ENCODE measurements at places on chromosomes 7 and 10.

GRCh38 chr10:65350611-65351010, 1575.2 kb upstream of the LRRTM3 start:
- DNase-seq = no peak

DNA sequence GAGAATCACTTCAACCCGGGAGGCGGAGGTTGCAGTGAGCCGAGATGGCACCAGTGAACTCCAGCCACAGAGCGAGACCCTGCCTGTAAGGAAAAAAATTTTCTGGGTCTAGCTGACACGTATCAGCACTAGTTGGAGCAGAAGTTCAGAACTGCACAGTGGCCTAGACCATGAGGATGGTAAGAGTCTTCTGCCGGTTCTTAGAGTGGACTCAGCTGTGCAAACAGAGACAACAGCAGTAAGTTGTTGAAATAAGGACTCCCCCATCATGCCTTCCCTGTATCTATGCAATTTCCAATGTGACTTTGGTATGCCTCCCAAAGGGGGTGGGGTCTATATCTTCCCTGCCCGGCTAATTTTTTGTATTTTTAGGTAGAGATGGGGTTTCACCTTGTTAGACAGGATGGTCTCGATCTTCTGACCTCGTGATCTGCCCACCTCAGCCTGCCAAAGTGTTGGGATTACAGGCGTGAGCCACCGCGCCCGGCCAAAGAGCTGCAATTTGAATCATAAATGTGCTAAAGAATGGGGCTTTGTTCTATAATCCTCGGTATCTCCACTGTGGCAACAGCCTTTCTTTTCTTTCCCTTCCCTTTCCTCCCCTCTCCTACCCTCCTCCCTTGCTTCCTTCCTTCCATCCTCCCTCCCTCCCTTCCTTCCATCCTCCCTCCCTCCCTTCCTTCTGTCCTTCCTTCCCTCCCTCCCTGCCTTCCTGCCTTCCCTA, 14.5 kb upstream of the RNF216 start:
- DNase-seq = no peak

- DNase-seq = peak; percentile 90
Observed at GRCh38 chr10:110671788-110672579, 27.8 kb downstream of the RBM20 start.

GRCh38 chr7:31707089-31707488, 20.1 kb downstream of the PPP1R17 start:
- no peak for DNase-seq

- no peak for DNase-seq
Observed at GRCh38 chr7:157895520-157896375, 558.9 kb downstream of the DNAJB6 start.

GRCh38 chr10:68192113-68192512, 39.8 kb downstream of the ATOH7 start:
- no peak for DNase-seq

DNA sequence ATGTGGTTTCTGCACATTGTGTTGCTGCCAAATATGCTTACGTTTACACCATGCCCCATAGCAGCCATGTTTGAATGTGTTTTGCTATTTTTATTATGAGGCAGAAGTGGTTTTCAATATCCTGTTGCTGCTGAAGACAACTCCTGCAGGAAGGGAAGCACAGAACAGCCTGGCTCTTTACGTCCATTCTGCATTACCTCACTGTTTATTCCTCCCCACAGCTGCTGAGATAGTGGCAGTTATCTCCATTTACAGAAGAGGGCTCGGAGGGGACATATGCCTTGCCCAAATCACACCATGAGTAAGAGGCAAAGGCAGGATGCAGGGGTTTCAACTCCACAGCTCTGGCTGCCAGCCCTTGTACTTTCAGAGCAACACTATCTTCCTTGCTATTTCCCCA, 35.3 kb downstream of the PLPP4 start:
- DNase-seq = no peak

DNA sequence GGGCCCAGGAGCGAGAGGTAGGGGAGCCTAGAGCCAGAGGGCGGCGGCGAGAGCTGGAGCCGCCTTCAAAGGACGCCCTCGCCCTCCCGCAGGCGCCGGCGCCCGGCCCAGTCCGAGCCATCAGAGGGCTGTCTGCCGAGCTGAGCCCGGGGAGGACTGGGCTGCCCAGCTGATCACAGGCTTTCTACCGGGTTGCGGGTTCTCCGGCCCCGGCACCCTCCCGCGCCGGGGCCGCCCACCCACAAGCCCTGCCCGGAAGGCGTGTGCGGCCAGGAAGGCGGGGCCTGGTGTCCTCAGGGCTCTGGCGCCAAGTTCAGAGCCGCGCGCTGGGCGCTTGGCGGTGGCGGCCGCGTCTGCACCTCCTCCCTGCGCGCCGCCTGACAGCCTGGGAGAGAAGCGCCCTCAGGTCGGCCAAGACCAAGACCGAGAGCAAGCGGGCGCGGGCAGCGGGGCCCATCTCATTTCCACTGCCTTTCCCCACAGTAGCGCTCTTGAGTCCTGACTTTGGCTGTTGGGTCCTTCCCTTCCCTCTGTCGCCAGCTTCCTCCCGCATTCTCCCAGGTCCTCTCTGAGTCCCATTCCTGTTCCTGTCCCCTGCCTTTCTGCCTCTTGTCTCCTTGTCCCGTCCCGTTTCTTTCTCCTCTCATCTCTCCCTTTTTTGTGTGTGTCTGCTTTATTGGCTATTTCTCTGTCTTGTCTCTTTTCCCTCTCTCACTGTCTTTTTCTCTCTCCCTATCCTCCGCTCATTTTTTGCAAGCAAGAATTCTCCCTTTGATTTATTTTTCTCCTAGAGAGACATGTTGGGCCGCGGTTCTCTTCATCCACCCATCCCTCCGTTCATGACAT, 60.6 kb upstream of the MSMB start:
- peak; percentile 65 for DNase-seq

GRCh38 chr7:74401137-74401859, 52.4 kb upstream of the GTF2IRD1 start:
- peak; percentile 82 for DNase-seq

- no peak for DNase-seq
Observed at GRCh38 chr10:72080042-72080975, 8.0 kb downstream of the SPOCK2 start.

GRCh38 chr10:89263531-89263930, 12.0 kb upstream of the LIPA start:
- DNase-seq = no peak

GRCh38 chr10:121734589-121735045, 136.4 kb upstream of the FGFR2 start:
- peak; percentile 65 for DNase-seq

GRCh38 chr10:15603446-15604011, 116.2 kb downstream of the ITGA8 start:
- DNase-seq = no peak

DNA sequence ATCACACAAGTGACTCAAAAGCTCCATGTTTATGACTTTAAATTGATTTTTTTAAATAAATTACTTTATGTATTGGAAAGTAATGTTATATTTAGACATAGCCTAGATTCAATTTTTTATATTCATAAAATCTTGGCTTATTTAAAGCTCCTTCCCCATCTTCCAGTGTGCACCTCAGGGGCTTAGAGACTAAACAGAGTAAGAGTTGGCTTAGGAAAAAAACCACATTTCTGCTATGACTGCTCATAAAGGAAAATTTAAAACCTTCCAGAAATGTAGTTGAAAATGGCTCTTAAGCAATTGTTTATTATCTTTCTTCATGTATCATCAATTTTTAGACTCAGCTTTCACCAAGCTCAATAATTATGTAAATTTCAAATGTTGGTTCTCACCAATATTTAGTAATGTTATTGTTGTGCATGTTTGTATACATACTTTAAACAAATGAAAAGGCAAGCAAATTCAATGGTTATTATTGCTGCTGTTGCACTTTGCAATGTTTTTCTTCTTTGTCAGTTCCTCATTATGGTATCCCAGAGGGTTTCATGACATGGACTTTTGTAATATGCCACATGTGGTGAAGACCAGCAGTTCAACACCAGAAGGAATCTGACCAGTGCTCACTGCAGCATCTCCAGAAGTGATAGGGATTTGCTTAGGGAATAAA, 700.1 kb upstream of the ANKRD30A start:
- no peak for DNase-seq

DNA sequence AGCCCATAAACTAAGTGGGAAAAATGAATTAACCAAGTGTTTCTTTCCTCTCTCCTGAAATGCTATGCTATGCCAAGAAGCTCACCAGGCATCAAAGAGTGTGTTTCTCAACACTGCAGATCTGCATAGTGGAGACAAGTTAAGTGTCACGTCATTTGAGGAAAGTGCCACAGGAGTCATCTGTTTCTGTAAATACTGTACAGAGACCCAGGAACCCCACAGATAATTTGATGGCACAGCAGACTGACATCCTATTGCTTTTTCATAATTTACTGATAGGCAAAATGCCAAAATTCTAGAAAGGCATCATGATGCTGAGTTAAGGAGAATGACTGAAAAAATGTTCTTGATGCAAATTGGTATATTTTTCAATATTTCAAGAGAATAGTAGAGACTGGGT, 124.3 kb downstream of the NRCAM start:
- no peak for DNase-seq

DNA sequence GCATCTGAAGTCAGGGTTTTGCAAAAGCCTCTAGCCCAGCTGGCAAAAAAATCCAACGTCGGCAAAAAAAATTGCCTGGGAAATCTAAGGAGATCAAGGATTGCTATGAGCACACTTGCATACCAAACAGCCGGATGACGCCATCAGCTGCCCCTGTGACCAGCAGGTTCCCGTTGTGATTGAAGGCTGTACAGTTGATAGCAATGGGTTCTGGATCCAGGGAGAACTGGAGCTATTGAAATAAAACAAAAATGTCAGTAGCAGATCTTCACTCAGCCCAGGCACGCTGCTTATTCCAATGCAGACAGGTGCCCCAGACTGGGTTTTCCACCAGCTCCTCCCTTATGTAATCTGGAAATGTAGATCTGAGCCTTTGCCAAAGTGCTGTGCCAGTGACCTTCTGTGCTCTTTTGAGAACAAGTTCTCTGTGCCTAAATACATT, 18.7 kb upstream of the CYREN start:
- DNase-seq = no peak

- DNase-seq = no peak
Observed at GRCh38 chr10:127953876-127954275, 47.0 kb downstream of the PTPRE start.

DNA sequence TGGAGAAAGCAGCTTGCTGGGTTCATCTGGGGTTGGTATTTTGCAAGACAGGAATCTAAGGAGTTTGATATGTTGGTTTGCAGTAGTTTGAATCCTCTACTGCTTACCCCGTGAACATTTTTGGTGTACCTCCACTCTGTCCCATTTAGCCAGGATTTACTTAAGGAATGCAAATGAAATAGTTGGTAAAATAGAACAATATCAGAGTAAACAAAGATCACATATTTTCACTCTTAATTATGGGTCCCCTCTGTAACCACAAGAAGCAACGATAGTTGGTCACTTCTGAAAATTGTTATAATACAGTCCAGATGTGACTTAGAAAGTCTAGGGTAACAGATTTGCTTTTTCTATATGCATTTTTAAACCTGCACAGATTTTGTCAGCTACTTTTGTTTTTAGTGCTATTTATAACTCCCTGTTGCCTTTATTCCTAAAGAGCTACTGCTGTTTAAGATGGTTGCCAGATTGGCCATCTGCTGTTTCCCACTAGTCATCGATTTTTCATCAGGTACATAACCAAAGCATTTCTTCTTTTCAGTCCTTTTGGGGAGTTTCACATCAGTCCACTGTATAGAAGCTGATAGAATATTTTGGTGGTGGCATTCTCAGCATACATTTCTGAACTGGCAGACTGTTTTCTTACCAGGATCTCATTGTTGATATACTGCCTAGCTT, 37.6 kb downstream of the MAPK8 start:
- no peak for DNase-seq

DNA sequence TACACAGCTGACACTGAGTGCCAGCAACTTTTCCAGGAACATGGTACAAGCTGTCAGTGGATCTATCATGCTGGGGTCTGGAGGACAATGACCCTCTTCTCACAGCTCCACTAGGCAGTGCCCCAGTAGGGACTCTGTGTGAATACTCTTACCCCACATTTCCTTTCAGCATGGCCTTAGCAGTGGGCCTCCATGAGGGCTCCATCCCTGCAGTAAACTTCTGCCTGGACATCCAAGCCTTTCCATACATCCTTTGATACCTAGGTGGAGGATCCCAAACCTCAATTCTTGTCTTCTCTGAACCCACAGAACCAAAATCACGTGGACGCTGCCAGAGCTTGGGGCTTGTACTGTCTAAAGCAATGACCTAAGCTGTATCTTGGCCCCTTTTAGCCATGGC, 116.8 kb downstream of the IQUB start:
- no peak for DNase-seq

- DNase-seq = no peak
Observed at GRCh38 chr7:123237-123636, 69.1 kb upstream of the FAM20C start.

- no peak for DNase-seq
Observed at GRCh38 chr10:813286-813685, 118.2 kb downstream of the LARP4B start.

DNA sequence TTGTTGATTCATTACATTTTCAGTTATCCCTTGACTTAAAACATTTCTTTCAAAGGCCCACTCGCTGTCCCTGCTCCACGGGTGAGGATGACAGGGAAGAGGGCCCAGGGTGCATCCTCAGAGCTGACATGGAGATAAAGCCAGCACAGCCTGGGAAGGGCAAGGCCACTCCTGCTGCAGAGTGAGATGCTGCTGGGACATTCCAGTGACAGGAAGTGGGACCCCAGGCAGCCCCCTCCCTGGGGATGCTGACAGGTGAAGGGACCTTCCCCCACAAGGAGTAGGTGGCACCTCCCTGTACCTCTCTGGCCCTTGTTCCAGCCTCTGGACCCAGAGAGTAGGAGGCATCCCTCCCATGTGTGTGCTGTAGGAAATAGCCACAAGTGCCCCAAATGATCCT, 97.8 kb upstream of the DDC start:
- DNase-seq = no peak

DNA sequence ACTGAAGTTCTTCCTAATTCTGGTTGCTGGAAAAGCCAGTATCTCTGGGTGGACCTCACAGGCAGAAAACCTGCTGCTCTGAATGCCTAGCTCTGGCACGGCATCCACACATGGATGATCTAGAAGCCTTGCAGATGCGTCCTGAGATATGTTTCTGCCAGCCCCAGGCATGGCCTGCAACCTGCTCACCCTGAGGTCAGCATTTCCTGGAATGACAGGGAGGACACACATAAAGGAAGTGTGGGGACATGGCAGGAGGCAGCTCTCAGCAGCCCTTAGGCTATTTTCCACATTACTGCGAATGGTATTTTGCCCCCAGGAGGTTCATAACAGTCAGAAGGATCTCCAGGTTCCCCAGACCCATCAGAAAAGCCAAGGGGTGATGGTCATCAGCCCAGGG, 23.2 kb downstream of the PLXNA4 start:
- no peak for DNase-seq

DNA sequence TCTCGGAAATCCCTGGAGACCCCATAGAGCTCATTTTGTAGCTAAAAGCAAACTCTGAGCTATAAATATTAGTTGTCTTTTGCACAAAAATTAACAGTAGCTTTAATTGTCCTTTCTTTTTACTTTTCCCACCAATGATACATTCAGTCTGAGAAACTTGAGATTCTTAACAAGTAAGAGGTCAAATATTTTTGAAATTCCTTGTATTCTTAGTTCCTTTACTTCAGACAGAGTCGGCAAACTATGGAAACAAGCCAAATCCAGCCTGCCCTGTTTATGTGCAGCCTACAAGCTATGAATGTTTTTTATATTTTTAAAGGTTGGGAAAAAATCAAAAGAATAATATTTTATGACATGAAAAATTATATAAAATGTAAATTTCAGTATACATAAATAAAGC, 146.6 kb downstream of the CTNNA3 start:
- DNase-seq = no peak
